PC-9 (cell line): ENCODE measurements at places on chromosomes 12 and 14. TPM values are rescaled to one million over a fixed set of nuclear protein-coding genes. Genes with fewer than 3 reads are reported as not detected.

Gene KRT6C
- not detected in 2 replicates for total RNA-seq

Gene SUOX
- total RNA-seq, result 20.4 and 22.7 TPM in 2 replicates

DNA sequence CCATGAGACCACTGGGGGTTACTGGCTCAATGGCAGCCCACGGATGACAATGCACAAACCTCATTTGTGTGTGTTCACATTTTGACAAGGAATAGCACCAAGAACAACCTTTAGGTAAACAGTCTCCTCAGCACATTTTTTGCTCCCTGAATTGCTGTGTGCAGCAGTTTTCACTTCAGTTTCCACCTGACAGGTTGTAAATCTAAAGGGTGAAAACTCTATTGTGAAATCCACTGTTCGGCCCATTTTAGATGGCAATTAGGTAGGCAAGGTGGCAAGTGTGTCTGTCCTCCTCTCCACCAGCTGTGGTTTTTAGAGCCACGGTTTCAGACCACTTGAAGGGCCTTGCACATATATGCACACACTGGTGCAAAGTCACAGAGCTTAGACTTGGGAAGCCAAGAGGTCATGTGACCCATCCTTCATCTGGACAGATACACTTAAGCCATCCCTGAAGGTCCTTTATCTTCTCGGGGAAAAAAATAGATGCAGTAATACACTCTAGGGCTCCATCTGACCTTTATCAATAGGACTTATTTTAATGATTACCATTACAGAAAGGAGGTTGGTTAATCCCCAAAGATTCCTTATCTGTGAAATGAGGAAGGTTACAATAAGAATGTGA lies 23.2 kb downstream of the HAL start:
- H3K4me1 ChIP-seq, result peaks cover 4% of the 10 kb centered on the region
- H3K36me3 ChIP-seq, result no peaks in the 10 kb centered on the region
- no peak overlapping the region for H3K27ac ChIP-seq
- no peak for DNase-seq
- no peak overlapping the region for H3K4me3 ChIP-seq
- no peaks in the 10 kb centered on the region for H3K27me3 ChIP-seq

- no peaks in the 10 kb centered on the region for H3K4me1 ChIP-seq
- H3K27me3 ChIP-seq, result no peaks in the 10 kb centered on the region
- H3K36me3 ChIP-seq, result no peaks in the 10 kb centered on the region
- H3K4me3 ChIP-seq, result no peak overlapping the region
- no peak for DNase-seq
- no peak overlapping the region for H3K27ac ChIP-seq
Measured at GRCh38 chr12:118743896-118744700, 237.2 kb upstream of the SRRM4 start.

GRCh38 chr14:56992332-56992820 lies 182.1 kb upstream of the OTX2 start:
- no peaks in the 10 kb centered on the region for H3K36me3 ChIP-seq
- H3K27me3 ChIP-seq, result no peaks in the 10 kb centered on the region
- peaks cover 43% of the 10 kb centered on the region for H3K4me1 ChIP-seq

Gene JKAMP
- 54.6 and 60.1 TPM in 2 replicates for total RNA-seq

Gene SDR9C7
- total RNA-seq, result not detected in 2 replicates

GRCh38 chr12:17976202-17976601 lies 113.8 kb downstream of the RERGL start:
- H3K4me1 ChIP-seq, result no peaks in the 10 kb centered on the region
- no peak overlapping the region for H3K4me3 ChIP-seq
- no peaks in the 10 kb centered on the region for H3K27me3 ChIP-seq

DNA sequence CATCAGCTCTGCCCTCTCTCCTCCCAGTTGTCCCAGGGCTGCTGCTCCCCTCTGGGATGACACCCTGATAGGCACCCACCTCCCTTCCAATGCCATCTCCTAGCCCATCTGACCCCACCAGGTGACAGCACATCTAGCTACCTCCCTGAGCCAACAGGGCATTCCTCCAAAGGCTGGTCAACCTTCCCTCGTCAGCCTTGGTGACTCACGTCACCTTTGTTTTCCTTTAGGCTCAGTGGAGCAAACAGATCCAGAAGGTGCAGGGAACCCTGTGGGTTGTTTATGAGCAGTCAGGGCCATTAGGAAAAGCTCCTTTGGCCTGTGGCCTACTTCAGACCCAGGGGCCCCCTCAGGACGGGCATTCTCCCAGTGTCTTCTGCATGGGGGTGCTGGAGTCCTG lies 32.4 kb downstream of the PIGH start:
- no peaks in the 10 kb centered on the region for H3K36me3 ChIP-seq
- no peak for DNase-seq
- no peaks in the 10 kb centered on the region for H3K27me3 ChIP-seq
- H3K4me1 ChIP-seq, result peaks cover 8% of the 10 kb centered on the region; the same call in 1 of the 2 replicates
- no peak overlapping the region for H3K27ac ChIP-seq

GRCh38 chr12:91854725-91855124 lies 290.9 kb downstream of the BTG1 start:
- H3K4me1 ChIP-seq, result no peaks in the 10 kb centered on the region
- no peak overlapping the region for H3K27ac ChIP-seq
- no peaks in the 10 kb centered on the region for H3K36me3 ChIP-seq
- DNase-seq, result no peak
- no peaks in the 10 kb centered on the region for H3K27me3 ChIP-seq

- peak overlapping the region; percentile 90 for H3K27ac ChIP-seq
- H3K27me3 ChIP-seq, result no peaks in the 10 kb centered on the region
- no peaks in the 10 kb centered on the region for H3K36me3 ChIP-seq
- H3K4me1 ChIP-seq, result peaks cover 53% of the 10 kb centered on the region
- peak overlapping the region; percentile 23; the same call in 1 of the 2 replicates for H3K4me3 ChIP-seq
Measured at GRCh38 chr12:47034661-47035060, 44.8 kb upstream of the PCED1B start.

DNA sequence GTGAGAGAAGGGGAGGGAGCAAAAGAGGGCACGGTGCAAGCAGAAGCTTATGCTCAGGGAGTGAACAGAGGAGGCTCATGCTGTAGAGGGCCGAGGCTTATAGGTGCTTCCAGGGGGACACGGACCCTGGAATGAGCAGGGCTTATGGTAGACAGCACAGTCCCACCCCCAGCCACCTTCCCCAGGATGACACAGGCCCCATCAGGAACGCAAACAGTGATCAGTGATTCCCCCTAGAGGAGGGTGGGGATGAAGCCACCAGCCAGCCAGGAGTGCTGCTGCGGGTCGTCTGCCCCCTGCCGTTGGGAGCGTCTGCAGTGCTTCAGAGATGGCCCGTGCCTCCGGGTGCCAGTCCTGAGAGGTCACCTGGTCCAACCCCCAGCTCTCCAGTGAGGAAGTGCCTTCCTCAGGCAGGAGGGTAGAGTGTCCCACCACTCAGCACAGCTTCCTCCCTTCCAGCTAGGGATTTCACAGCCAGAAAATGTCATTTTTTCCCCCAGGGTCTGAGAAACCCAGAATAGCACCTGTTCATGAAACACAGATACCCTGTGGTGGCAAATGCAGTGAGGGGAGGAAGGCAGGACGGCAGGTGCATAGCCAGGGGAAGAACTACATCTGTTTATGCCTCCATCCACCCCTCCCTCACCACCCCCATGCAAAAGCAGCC lies 60.7 kb downstream of the SLC6A12 start:
- H3K27ac ChIP-seq, result no peak overlapping the region
- no peaks in the 10 kb centered on the region for H3K36me3 ChIP-seq
- H3K4me3 ChIP-seq, result no peak overlapping the region

Gene APOF
- not detected in 2 replicates for total RNA-seq

GRCh38 chr14:90426031-90426540 lies 29.3 kb downstream of the CALM1 start:
- H3K4me1 ChIP-seq, result no peaks in the 10 kb centered on the region
- H3K27me3 ChIP-seq, result no peaks in the 10 kb centered on the region
- H3K36me3 ChIP-seq, result no peaks in the 10 kb centered on the region
- no peak overlapping the region for H3K4me3 ChIP-seq

DNA sequence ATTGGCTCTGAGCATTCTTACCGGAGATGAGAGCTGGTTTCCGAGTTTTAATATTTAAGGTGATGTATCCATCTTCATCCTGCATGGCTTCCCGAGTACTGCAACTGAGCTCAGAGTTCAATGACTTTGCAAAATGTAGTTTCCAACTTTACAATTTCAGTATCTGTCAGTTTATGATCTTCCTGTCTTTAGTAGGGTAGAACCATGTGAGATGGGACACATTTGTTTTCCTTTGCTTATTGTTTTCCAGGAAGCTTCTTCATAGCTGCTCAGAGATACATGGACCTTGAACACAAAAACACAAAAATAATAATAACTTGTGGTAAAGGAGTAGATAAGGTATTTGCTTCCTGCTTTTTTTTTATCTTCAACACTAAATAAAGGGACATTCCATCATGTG lies at the start of gene CLEC1B:
Gene CLEC1B, minus strand, starts transcription at position 106 of the 400 bp plus-strand sequence. Its CDS starts 21 bp downstream, at position 85.
- no peaks in the 10 kb centered on the region for H3K27me3 ChIP-seq
- H3K4me1 ChIP-seq, result no peaks in the 10 kb centered on the region
- DNase-seq, result no peak

DNA sequence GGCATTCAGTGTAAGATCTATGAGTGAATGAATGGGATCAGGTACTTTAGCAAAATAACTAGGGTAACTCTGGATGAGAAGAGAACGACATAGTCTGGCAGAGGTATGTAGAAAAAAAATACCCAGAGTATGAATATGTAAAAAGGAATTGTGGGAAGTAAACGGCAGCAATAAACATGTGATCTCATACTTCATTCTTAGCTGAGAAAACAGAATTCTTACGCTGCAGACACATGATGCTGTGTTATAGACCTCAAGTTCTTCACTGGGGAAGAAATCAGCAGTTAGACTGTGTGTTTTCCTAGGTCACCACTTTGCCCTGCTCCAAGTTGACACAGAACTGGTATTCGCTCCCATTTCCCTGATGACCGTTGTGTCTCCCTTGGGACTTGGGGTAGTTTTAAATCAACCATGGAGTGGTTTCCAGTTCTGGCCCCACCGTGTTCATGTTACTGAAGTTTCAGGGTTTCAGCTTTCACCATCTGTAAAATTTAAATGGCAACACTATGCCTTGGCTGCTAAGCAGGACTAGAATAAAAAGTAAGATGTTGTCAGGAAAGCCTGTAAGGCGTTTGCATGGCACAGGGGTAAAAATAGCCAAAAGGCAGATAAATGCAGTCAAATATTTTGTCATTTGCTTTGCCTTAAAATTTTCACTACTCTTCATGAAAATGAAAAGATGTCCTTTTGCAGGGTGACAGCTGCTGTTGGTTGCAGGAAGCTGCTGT lies 223.7 kb downstream of the PELI2 start:
- no peak overlapping the region for H3K27ac ChIP-seq
- peaks cover 7% of the 10 kb centered on the region for H3K4me1 ChIP-seq
- no peak for DNase-seq
- H3K27me3 ChIP-seq, result no peaks in the 10 kb centered on the region
- H3K36me3 ChIP-seq, result no peaks in the 10 kb centered on the region
- no peak overlapping the region for H3K4me3 ChIP-seq

GRCh38 chr14:71414631-71415403 lies 507.6 kb downstream of the PCNX1 start:
- H3K27ac ChIP-seq, result peak overlapping the region; percentile 41
- peaks cover 11% of the 10 kb centered on the region for H3K4me1 ChIP-seq
- DNase-seq, result no peak
- no peaks in the 10 kb centered on the region for H3K27me3 ChIP-seq

Gene CDKN1B
- total RNA-seq, result 54.9 and 67.5 TPM in 2 replicates

DNA sequence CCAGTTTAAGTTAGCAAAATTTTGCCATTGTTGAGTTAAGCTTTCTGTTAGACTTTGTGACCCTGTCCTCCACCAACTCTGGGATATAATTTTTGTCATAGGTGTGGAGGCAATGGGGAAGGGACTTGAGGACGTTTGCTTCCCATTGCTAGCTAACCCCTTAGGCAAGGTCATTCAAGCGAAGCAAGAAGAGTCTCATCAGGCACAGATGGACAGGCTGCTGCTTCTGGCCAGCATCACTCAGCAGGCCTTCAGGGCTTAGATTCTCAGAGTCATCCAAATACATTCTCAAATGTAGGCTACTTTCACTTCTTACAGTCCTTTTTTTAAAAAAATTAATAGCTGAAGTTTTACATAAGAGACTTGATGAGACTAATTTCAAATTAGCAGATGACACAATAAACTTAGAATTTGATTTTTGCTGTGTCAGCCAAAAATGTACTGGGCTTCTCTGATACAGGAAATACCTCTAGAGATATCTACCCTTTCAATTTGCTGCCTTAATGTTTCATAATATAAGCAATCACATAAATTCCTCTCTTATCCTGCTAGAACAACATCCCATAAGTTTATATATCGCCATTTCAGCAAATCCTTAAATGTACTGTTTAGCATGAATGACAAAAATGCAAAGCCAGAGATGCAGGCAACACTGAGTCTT lies 875.2 kb downstream of the FLRT2 start:
- no peak for DNase-seq
- H3K4me3 ChIP-seq, result no peak overlapping the region
- no peaks in the 10 kb centered on the region for H3K36me3 ChIP-seq

- H3K4me1 ChIP-seq, result no peaks in the 10 kb centered on the region
- H3K4me3 ChIP-seq, result no peak overlapping the region
- no peaks in the 10 kb centered on the region for H3K27me3 ChIP-seq
Measured at GRCh38 chr14:71012888-71013287, 105.6 kb downstream of the PCNX1 start.

Gene SMARCC2
- 70.3 and 86.4 TPM in 2 replicates for total RNA-seq

Gene SPTB
- total RNA-seq, result 0.50 and 1.5 TPM in 2 replicates

DNA sequence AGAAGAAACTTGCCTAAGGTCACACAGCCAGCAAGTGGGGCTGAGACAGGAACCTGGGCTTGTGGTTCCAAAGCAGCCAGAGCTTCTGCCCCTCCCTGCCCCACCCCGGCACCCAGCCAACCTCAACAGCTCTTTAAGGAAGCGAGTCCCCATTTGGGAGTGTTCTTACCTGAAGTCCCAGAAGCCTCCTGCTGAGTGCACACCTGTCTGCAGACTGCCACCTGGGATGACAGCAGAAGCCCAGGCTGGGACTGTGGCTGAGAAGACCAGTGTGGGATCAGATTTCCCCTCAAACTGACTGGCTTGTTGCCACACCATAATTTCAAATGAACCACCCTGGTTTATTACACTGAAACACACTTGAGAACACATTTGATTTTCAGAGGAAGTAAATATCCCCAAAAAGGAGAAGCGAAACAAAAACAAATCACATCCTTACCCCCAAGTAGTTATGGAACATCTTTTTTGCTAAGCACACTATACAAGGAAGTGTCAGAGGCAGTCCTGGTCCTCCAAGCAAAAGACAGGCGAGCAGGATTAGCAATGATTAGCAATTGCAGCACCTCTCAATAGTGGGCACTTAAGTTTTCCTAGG lies 6.3 kb upstream of the RIN3 start:
- H3K4me1 ChIP-seq, result peaks cover 77% of the 10 kb centered on the region
- no peak overlapping the region for H3K4me3 ChIP-seq
- H3K36me3 ChIP-seq, result no peaks in the 10 kb centered on the region
- no peaks in the 10 kb centered on the region for H3K27me3 ChIP-seq
- peak; percentile 72 for DNase-seq

GRCh38 chr14:104686624-104687517 lies 2.5 kb upstream of the INF2 start:
- H3K4me1 ChIP-seq, result peaks cover 51% of the 10 kb centered on the region
- H3K27me3 ChIP-seq, result no peaks in the 10 kb centered on the region
- H3K27ac ChIP-seq, result peak overlapping the region; percentile 47
- no peak for DNase-seq
